Epithelial cell of alveolus of lung (primary cell): ENCODE measurements at places on chromosomes 7 and 10. TPM values are rescaled to one million over a fixed set of nuclear protein-coding genes. Genes with fewer than 3 reads are reported as not detected.

Gene ANKRD16
- total RNA-seq: 4.2 and 4.5 TPM in 2 replicates

Gene TSPAN13
- 33.0 and 44.6 TPM in 2 replicates for total RNA-seq

Gene ACSL5
- 0.16 and 0.52 TPM in 2 replicates for total RNA-seq

Gene AMZ1
- total RNA-seq: under 0.01 and 0.78 TPM in 2 replicates

Gene INHBA
- total RNA-seq: 4.0 and 53.8 TPM in 2 replicates

Gene SPDYE2B
- total RNA-seq: not detected in 2 replicates

Gene CCZ1
- 35.0 and 72.9 TPM in 2 replicates for total RNA-seq

Gene TRIM73
- total RNA-seq: 0.72 and 1.0 TPM in 2 replicates

Gene HUS1
- 16.0 and 19.2 TPM in 2 replicates for total RNA-seq

Gene MSANTD7
- 10.6 and 12.1 TPM in 2 replicates for total RNA-seq

Gene CACNB2
- total RNA-seq: 1.3 and 12.4 TPM in 2 replicates

Gene CFAP58
- total RNA-seq: 0.65 and 1.2 TPM in 2 replicates

Gene SH2B2
- 1.1 and 7.0 TPM in 2 replicates for total RNA-seq

Gene NKX1-2
- 0.26 TPM in 1 of 2 replicates, not detected in the other for total RNA-seq

Gene UFSP1
- 3.5 and 9.4 TPM in 2 replicates for total RNA-seq

Gene LLCFC1
- not detected in 2 replicates for total RNA-seq

Gene ZNF398
- 13.1 and 40.8 TPM in 2 replicates for total RNA-seq

Gene RFC2
- total RNA-seq: 21.4 and 31.4 TPM in 2 replicates

Gene FXYD4
- total RNA-seq: not detected in 2 replicates

Gene ITPRID1
- total RNA-seq: not detected in 2 replicates
